Right cardiac atrium (tissue), 5 donors: ENCODE measurements at places on chromosomes 4 and X. TPM values are rescaled to one million over a fixed set of nuclear protein-coding genes. Genes with fewer than 3 reads are reported as not detected.

Gene ZXDA
- total RNA-seq, result 3.8 TPM

Gene ERAS
- total RNA-seq, result not detected

Gene YY2
- 0.58 TPM for total RNA-seq

Gene TRIM2
- total RNA-seq, result 28.4 TPM

Gene GSPT2
- total RNA-seq, result 9.5 TPM

Gene UGT2B17
- total RNA-seq, result not detected

Gene CYLC1
- not detected for total RNA-seq

Gene PDGFC
- 16.9 TPM for total RNA-seq

Gene MEPE
- total RNA-seq, result not detected

Gene SOX3
- not detected for total RNA-seq

Gene CAPN6
- not detected for total RNA-seq

Gene ODAPH
- total RNA-seq, result not detected

Gene KCNIP4
- total RNA-seq, result not detected

Gene CRMP1
- total RNA-seq, result 1.0 TPM

Gene CLNK
- not detected for total RNA-seq

Gene GLUD2
- total RNA-seq, result 1.1 TPM

Gene TKTL1
- total RNA-seq, result 5.5 TPM

Gene TBC1D19
- 12.5 TPM for total RNA-seq

Gene NXF2
- not detected for total RNA-seq

Gene GAGE13
- total RNA-seq, result not detected

Gene CFAP47
- not detected for total RNA-seq

Gene MTCP1
- 54.5 TPM for total RNA-seq

Gene NLGN4X
- 6.7 TPM for total RNA-seq

Gene ADAM29
- not detected for total RNA-seq

Gene IL21
- not detected for total RNA-seq

Gene PAGE2B
- total RNA-seq, result not detected

Gene CT83
- not detected for total RNA-seq

Gene EDA2R
- total RNA-seq, result 0.43 TPM

Gene SULT1B1
- 0.88 TPM for total RNA-seq

Gene CXCL1
- 2.5 TPM for total RNA-seq

Gene GAGE12H
- not detected for total RNA-seq

Gene BEX2
- 21.9 TPM for total RNA-seq

Gene SPATA18
- total RNA-seq, result 3.1 TPM

Gene SPANXC
- total RNA-seq, result not detected

Gene BEND2
- total RNA-seq, result 0.25 TPM

Gene CNKSR2
- 0.51 TPM for total RNA-seq

Gene MAGED4
- 2.4 TPM for total RNA-seq

Gene SYNPO2
- total RNA-seq, result 111 TPM

Gene RRH
- total RNA-seq, result 0.23 TPM

Gene LINC00632
- total RNA-seq, result 330 TPM

Gene PCDH11X
- total RNA-seq, result 0.37 TPM

Gene MAGEA3
- total RNA-seq, result not detected

Gene TENM3
- total RNA-seq, result 6.4 TPM

Gene CT45A6
- not detected for total RNA-seq

Gene VSIG1
- total RNA-seq, result not detected

Gene HSFX2
- not detected for total RNA-seq

Gene RPS6KA6
- total RNA-seq, result 3.2 TPM
